ENCODE measurements at places on chromosomes 5 and 9. TPM values are rescaled to one million over a fixed set of nuclear protein-coding genes. Genes with fewer than 3 reads are reported as not detected.

NEK6 gene
- total RNA-seq, result 31.1 TPM

DNA sequence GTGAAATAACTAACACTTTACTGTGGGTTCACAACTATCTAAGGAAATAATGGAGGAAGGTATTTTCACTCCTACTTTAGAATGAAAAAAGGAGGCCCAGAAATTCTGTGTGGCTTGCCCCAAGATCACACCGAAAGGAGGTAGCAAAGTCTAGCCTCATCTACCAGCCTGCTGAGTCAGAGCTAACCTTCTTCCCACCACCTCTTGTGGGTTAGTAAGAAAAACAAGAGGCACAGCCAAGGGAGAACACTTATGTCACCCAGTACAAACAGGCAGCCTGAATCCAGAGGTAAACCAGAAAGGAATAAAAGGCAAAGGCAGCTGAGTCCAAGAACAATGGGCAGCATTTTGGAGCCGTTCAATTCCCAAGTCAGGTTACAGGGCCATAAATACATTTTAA is 91.9 kb upstream of the RASEF start:
- DNase-seq, result no peak
- H3K4me1 ChIP-seq, result no peaks in the 10 kb centered on the region

DNA sequence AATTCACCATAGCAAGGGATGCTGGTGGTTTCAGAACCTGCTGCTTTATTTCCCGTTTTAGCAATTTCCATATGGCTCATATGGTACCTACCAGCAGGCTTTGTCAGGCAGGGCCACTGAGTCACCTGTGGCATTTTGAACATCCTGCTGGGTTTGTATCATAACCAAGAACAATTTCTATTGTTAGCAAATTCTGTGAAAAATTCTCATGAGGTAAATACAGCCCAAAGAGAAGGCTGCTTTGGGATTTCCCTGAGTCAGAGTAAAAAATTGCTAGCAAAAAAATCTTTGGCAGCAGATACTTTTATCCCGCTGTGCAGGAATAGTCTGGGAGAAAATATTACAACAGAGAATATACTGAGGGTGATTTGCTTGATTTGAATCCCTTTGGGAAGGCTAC is 52.7 kb downstream of the PRR16 start:
- no peak overlapping the region for H3K27ac ChIP-seq
- H3K4me3 ChIP-seq, result no peak overlapping the region
- H3K36me3 ChIP-seq, result no peaks in the 10 kb centered on the region
- no peak for DNase-seq

C8G gene
- 7.9 TPM for total RNA-seq

DNA sequence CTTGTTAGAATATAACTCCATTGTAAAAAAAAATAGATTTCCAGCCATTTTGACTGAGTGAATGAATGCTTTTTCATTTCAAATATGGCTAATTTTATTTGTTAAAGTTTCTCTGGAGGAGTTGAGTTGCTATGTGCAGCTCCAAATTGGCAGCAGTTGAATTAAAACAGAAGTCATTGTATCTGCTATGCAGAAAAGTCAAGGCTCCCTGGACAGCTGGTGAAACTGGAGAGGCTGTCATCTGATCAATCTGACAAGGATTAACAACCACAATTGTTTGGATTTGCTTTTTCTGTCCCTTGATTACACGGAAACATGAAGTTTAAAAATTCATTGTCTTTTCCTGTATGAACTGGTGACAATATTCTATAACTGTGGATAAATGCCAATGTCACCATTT is 713.9 kb downstream of the EFNA5 start:
- H3K4me3 ChIP-seq, result no peak overlapping the region
- no peaks in the 10 kb centered on the region for H3K36me3 ChIP-seq
- DNase-seq, result no peak
- H3K27me3 ChIP-seq, result no peaks in the 10 kb centered on the region

LRRC19 gene
- total RNA-seq, result 31.0 TPM

DNA sequence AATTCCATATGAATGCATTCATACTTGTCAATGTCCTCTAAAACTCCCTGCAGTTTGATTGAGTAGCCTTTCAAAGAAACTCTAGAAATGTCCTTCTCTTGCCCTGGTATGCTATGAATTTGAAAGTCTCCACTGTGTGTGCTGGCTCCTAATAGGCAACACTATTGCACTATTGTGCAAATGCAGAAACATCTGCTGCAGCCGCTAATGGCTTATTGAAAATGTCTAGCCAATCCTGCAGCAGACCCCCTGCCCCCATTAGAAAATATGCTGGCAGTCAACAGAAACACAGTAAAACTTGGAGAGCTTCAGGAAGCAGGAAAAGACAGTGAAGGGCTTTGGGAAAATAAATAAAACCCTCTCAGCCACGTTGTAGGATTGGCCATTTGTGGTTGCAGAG is 87.3 kb upstream of the GRAMD2B start:
- no peak overlapping the region for H3K4me3 ChIP-seq
- H3K36me3 ChIP-seq, result no peaks in the 10 kb centered on the region
- no peaks in the 10 kb centered on the region for H3K4me1 ChIP-seq

GRCh38 chr5:11052871-11053270 is 291.8 kb upstream of the DAP start:
- no peaks in the 10 kb centered on the region for H3K36me3 ChIP-seq
- no peak for DNase-seq
- no peaks in the 10 kb centered on the region for H3K27me3 ChIP-seq

GRCh38 chr9:96321515-96321914 is 19.5 kb upstream of the HSD17B3 start:
- no peak overlapping the region for H3K4me3 ChIP-seq
- no peak for DNase-seq
- no peak overlapping the region for H3K27ac ChIP-seq

S100Z gene
- total RNA-seq, result not detected

DNA sequence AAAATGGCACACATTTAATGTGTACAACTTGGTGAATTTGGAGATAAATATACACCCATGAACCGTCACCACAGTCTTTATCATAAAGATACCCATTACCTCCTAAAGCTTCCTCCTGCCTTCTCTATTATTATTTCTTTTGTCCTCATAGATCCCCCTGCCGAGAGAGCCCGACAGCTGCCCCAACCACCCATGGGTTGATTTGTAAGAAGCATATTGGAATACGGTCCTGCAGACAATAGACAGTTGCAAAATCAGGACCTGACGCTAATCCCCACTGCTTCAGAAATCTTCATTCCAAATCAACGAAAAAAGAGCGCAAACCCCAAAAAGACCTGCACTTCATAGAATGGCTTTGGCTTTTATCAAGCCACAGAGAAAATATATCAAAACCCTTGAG is 697.5 kb downstream of the SEMA5A start:
- DNase-seq, result no peak
- no peak overlapping the region for H3K4me3 ChIP-seq
- H3K27me3 ChIP-seq, result no peaks in the 10 kb centered on the region
- H3K36me3 ChIP-seq, result no peaks in the 10 kb centered on the region

DNA sequence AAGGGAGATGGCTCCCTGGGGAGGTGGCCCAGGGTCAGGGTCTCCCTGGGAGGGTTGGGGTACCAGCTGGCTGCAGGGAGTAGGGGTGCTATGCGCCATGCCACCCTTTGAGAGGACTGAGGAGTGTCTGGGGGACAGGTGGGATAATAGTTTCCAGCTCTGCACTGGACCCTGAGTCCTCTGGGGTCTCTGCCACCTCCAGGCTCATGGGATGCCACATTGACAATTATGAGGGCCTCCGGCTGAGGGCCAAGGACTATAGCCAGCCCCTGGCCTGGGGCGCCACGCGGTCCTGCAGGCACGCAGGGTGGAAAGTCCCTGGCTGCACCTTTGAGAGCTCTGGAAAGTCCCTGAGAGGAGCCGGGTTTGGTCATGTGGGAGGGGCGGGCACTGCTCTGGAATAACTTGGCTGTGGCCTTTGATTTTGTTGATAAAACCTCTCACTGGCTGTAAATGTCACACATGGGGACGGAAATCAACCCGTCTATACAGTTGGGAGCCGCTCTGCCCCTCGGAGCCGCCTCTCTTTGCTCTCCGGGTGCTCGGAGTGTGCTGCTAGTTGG is 16.0 kb downstream of the TRAF2 start:
- H3K4me1 ChIP-seq, result peaks cover 47% of the 10 kb centered on the region
- no peaks in the 10 kb centered on the region for H3K27me3 ChIP-seq
- DNase-seq, result peak; percentile 89
- H3K36me3 ChIP-seq, result no peaks in the 10 kb centered on the region

DNA sequence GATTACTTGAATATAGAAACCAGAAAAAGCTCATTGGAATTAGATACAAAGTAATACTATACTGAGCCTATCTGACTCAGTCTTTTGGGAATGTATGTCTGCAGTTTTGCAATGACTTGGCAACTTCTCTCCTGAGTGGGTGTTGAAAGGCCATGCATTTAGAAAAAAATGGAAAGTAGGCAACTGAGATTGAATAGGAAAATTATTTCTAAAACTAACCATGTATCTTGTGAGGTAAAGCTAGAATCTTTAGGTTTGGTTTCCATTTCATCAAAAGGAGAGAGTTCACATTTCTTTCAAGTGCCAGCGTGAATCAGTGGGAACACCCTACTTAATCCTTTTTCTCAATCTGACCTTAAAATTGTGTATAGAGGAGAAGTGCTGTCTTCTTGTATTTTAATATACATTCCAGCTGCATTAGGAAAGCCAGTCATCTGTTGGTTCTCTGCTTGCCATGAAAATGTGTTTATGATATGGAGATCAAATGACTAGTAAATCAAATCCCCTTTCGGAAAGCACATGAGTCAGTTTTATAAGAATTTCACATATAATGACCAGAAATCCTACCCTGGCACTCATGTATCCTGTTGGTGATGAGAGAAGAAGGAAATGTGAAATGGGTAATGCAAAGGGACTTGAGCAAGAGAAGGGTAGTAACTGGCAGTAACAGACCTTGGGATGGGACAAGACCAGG is 30.4 kb downstream of the NFX1 start:
- no peak overlapping the region for H3K4me3 ChIP-seq
- H3K27ac ChIP-seq, result peak overlapping the region; percentile 57
- H3K4me1 ChIP-seq, result no peaks in the 10 kb centered on the region
- no peaks in the 10 kb centered on the region for H3K36me3 ChIP-seq
- H3K27me3 ChIP-seq, result no peaks in the 10 kb centered on the region

DNA sequence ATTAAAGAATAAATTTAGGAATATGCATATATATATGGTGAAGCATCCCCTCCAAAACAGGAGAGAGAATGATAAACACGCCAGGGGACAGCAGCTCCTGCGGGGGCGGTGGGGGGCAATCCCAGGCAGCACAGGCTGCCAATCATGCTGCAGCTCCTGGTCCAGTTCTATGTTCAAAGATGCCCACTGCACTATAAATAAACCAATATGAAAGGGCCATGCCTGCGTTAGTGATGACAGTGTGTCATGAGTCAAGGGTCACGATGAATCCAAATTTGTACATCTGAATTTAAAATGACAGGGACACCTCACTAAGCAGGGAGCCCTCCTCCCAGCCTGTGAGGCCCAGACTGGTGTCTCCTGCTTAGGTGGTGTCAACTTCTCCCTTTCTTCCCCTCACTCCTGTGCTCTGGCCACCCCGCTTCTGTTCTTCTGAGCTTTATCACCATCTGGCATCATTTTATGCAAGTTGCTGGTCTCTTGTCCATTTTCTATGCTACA is 153.9 kb downstream of the MED27 start:
- no peak overlapping the region for H3K27ac ChIP-seq
- no peak overlapping the region for H3K4me3 ChIP-seq
- DNase-seq, result no peak
- no peaks in the 10 kb centered on the region for H3K4me1 ChIP-seq
- H3K36me3 ChIP-seq, result no peaks in the 10 kb centered on the region
- no peaks in the 10 kb centered on the region for H3K27me3 ChIP-seq

DNA sequence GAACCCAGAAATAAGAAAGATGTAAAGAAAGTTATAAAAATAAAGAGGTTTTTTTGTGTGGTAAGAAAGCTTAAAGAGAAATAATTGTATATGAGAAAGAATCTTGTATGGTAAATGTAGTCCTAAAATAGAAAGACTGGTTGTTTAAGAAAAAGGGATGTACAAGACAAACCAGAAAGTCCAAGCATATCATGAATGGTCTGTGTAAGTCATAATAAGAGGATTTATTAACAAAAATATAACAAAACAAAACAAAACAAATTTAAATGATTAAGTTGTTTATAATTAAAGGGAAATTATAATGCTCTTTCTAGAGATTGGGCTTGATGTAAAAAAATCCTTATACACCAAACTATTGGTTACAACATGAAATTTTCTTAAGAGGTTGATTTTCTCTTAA is 590.4 kb upstream of the PTGER4 start:
- H3K27ac ChIP-seq, result no peak overlapping the region
- no peak for DNase-seq
- H3K27me3 ChIP-seq, result no peaks in the 10 kb centered on the region
- H3K4me3 ChIP-seq, result no peak overlapping the region
- no peaks in the 10 kb centered on the region for H3K4me1 ChIP-seq

DNA sequence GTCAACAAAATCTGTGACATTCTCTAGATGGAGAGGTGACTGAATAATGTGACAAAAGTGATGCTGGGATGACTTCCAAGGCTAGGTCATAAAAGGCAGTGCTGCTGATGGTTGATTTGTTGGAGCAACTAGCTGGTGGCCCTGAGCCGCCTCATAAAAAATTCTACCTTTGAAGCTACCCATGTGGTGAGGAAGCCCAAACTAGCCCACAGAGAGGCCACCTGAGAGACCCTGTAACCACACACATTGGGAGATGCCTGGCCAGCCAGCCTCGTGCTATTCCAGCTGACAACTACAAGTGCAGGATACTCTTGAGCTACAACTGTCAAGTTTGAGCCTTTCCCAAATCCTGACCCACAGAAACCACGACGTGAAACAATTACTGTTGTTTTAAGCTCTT is 22.7 kb downstream of the CLTA start:
- no peaks in the 10 kb centered on the region for H3K4me1 ChIP-seq
- H3K4me3 ChIP-seq, result no peak overlapping the region
- no peaks in the 10 kb centered on the region for H3K27me3 ChIP-seq
- H3K27ac ChIP-seq, result peak overlapping the region; percentile 12
- no peaks in the 10 kb centered on the region for H3K36me3 ChIP-seq

FAF2 gene
- total RNA-seq, result 24.3 TPM

PCDHB2 gene
- total RNA-seq, result 0.80 TPM

DNA sequence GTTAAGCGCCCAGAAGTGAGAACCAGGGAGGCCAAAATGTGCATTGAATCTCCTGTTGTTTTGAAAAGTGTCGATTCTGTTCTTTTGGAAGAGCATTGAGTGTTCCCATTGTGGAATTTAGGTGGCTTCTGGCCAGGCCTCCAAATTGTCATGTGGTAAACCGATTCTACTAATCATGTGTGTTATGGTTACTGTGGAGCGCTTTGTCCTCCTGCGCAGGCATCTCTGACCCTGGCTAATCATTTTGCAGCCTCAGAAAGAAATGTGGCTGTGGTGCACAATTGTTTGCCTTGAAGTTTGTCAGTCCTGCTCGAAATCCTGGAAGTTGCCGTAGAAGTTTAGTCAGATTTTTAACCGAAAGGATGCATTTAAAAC is 121.3 kb downstream of the RASGRF2 start:
- H3K4me1 ChIP-seq, result no peaks in the 10 kb centered on the region
- H3K4me3 ChIP-seq, result no peak overlapping the region
- H3K27ac ChIP-seq, result no peak overlapping the region

KCNN2 gene
- 0.75 TPM for total RNA-seq
